Amniotic epithelial cell (primary cell): ENCODE measurements at places on chromosomes 7 and 10.

DNA sequence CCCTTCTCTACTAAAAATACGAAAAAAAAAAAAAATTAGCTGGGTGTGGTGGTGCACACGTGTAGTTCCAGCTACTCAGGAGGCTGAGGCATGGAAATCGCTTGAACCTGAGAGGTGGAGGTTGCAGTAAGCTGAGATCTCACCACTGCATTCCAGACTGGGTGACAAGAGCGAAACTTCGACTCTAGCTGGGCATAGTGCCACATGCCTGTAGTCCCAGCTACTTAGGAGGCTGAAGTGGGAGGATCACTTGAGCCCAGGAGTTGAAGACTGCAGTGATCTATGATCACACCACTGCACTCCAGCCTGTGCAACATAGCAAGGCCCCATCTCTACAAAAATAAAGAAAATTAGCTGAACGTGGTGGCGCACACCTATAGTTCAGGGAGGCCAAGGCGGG is 1.2 kb upstream of the SPACDR start:
- DNase-seq: no peak

DNA sequence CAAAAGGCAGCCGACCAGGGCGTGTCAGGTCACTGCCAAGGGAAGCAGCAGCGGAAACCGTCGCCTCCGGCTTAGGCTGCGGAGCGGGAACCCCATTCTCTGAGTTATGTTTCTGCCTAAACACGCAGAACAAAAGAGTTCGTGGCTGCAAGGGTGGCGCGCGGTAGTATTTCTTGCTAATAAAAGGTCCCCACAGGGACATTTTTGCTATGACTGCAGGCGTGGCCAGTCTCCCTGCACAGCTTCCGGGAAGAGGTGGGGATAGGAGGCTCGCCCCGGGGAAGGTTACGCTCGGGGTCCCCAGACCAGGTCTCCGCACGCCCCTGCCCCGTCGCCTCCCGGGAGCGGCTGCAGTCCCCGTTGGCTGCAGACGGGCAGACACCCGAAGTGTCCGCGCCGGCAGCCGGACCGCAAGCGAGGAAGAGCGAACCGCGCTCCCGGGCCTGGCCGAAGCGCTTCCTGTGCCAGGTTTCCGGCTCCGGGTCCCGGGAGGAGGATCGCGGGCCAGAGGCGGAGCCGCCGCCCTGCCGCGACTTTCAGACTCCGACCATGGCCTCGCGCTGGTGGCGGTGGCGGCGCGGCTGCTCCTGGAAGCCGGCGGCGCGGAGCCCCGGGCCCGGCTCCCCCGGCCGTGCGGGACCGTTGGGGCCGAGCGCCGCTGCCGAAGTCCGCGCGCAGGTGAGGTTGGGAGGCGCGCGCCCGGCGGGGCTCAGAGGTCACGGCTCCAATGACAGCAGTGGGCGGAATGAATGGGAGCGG is at the start of gene PDSS1:
Gene PDSS1, plus strand, starts transcription at position 539 of the 759 bp plus-strand sequence. Its CDS starts 11 bp downstream, at position 550.
- DNase-seq: peak; percentile 56

DNA sequence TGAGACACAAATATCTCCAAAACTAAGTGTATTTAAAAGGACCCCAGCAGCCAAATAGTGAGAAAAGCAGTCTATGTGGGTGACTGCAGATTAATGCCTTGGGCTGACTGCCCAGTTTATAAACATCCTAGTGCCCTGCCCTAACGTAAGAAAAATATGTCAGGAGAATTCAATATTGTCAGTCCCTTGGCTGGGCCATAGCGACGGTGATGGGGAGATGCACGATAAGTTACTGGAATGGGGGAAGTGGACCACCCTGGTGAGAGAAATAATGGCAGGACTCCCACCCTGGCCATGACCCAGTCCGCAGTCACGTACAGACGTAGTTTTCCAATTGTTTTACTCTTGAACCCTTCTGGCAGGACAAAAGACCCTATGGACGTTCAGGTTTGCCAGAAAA is 48.0 kb downstream of the JCAD start:
- DNase-seq: no peak

GRCh38 chr7:98423043-98423442 is 22.2 kb upstream of the BAIAP2L1 start:
- DNase-seq: peak; percentile 43

DNA sequence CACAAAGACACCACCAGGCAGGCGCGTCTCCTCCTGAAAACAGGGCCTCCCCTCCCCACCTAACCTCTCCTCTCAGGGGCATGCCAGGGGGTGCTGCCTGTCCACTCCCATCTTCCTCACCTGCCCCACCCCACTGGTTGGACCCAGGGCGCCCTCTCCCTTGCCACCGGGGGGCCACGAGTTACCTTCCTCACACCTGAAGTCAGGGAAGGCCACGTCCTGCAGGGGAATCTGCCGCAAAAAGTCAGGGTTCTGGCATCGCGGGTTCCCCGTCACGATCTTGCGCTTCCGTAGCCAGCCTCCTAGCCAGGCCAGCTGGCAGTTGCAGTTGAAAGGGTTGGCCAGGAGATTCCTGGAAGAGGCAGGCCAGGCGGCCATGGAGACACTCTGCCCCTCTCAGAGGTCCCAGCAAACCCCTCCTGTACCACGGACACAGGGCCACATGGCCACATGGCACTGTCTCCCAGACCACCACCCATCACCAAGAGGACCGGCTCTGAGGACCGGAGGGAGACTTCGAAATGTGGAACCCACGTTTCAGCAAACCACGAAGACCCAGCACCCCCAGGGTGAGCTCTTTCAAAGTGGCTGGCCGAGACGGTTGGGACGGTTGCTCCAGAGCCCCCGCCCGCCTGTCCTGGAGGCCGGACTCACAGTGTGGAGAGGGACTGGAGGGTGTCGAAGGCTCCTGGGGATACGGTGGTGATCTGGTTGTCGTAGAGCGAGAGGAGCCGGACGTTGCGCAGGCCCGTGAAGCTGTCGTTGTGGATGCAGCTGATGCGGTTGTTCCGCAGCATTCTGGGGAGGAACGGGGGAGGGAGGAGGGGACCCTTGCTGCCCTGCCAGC is 142.8 kb downstream of the SLIT1 start:
- DNase-seq: no peak

DNA sequence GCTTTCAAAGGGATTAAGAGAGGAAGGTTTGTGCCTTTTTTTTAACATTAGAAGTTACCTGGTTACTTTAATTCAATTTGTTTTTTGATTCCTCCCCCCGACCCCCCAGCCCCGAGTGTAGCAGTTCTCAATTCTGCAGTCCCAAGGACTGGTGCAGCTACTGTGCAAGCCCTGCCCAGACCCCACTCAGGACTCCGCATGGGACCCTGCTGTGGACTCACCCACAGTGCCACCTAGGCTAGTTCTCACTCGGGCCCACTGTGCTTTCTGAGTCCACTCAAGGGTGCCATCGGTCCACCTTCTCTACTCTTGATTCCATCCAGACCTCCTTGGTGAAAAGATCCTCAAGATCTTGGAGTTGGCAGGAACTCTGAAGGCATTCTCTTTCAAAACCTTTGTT is 77.4 kb downstream of the VOPP1 start:
- DNase-seq: no peak

DNA sequence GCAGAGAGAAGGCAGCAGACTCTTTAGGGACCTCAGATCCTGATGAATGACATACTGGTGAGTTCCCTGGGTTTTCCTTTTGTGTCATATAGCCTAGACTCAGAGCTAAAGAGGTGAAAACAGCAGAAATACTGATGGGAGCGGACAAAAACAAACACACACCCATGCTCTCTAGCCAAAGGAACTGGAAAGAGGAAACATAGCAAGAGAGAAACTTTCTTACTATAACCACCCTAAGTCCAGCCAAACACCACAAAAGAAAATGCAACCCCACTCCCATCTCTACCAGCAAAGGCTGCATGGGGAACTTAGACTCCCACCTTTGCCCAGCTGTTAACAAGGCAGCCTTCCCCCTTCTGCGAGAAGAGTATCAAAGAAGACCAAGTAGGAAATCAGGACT is 16.3 kb downstream of the GSAP start:
- DNase-seq: no peak

DNA sequence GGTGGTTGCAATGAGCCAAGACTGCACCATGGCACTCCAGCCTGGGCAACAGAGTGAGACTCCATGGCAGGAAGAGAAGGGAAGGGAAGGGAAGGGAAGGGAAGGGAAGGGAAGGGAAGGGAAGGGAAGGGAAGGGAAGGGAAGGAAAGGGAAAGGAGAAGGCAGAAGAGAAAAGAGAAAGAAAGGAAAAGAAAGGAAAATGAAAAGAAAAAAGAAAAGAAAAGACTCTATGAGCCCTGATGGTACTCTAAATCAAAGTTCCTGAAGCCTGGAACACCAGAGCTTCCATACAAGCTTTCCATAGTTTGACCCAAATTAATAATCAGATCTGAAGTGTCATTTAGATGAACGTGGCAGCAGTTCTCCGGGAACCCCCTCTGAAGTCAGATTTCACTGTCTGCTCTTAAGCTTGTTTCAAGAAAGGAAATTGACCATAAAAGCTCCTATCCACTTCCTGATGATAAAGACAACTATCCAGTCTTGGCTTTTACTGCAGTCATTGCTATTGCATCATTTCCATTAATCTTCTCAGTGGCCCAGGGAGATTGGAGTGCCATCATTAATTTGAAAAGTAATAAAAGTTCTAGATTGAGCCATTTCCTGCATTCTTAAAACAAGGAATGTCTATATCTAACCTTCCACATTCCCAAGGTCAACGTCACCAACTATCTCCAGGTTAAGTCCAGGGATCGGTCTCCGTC is 44.2 kb upstream of the FRMD4A start:
- DNase-seq: peak; percentile 60

DNA sequence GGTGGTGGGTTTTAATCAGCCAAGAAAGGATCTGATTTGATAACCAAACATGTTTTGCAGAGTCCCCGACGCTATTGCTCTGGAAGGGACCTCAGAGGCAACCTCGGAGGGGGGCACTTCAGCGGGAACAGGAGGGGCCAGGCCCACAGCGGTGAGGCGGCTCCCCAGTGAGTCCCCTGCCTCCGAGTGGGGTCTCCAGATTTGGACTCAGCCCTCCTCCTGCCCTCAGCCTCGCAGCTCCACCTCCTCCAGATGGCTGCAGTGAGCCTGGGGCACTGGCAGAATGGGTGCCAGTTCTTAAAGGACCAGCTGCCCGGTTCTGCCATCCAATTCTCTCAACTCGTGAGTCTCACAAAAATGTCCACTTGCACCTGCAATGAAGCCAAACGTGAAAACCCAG is 61.0 kb upstream of the NANOS1 start:
- DNase-seq: no peak

DNA sequence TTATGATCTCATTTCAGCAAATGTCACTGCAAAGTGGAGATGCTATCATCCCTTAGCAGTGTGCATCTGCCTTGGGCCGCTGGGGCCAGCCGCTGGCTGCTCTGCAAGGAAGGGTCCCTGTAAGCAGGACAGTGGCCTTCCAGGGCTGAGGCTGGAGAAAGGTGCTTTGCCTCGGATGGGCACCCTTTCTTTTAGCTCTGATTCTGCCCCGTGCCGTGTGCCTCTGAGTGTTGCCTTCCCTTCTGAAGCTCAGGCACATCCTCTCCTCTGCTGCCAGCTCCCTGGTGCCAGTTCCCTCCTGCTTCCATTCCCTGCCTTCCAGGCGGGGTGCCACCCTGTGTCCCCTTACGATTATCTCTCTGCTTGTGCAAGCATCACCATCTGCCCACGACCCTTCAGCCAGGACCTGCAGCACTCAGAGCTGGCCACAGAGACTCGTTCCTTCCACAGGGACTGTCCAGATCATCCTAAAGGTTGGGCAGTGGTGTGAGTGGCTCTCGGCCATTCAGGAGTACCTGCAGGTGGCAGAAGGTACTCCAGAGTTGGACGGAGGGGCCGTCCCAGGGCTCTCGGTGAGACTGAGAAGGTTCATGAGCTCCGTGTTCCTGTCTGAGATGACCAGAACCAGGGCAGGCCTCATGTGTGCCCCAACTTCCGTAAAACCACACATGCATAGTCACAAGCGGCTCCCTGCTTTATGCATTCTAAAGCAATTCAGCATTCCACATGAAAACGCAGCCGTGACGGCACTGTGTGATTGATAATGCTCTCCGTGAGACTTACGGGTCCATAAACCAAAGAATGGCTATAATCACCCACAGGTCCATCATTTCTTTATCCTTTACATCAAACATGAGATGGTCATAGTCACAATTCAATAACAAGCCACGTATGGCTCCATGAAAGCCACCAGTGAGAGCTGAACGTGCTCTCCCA is 371.4 kb downstream of the DNAJB6 start:
- no peak for DNase-seq

- no peak for DNase-seq
These were observed 6.6 kb upstream of the FEZF1 start for GRCh38 chr7:122311050-122311700.

GRCh38 chr10:43197834-43198681 is 59.8 kb downstream of the CSGALNACT2 start:
- DNase-seq: peak; percentile 12

GRCh38 chr10:131892806-131893675 is 7.8 kb upstream of the PPP2R2D start:
- no peak for DNase-seq

- DNase-seq: peak; percentile 98
These were observed 9.1 kb upstream of the CSGALNACT2 start for GRCh38 chr10:43128958-43129706.

DNA sequence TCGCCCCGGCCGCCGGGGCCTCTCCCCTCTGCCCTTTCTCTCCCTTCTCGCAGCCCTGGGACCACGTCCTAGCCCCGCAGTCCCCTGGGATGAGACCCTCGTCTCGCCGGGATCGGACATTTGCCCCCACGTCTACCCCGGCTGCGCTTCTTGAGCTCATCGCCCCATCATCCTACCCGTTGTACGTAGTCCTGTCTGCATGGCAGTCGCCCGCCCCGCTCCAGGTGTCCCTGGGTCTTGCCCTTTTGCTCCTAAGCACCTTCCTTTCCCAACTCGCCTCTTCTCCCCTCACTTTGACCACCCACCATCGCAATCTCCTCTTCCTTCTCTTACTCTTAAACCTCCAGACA is 582 bp downstream of the TPST1 start:
- no peak for DNase-seq

DNA sequence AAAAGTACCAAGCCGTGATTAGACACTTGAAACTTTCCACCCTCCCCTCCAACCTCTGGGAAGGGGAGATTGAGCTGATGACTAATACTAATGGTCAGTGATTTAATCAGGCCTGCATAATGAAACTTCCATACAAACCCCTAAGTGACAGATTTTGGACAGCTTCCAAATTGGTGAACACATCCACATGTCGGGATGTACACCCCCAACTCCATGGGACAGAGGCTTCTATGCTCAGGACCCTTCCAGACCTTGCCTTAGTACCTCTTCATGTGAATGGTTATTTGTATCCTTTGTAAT is 4.8 kb downstream of the NUB1 start:
- DNase-seq: peak; percentile 25

- peak; percentile 68 for DNase-seq
These were observed 242.6 kb upstream of the HGF start for GRCh38 chr7:82012453-82012852.

- DNase-seq: no peak
These were observed 4.2 kb upstream of the CCM2 start for GRCh38 chr7:44995555-44996493.

- no peak for DNase-seq
These were observed 33.9 kb downstream of the PPIF start for GRCh38 chr10:79380946-79381721.

- no peak for DNase-seq
These were observed 196.6 kb upstream of the FRMD4A start for GRCh38 chr10:14527134-14527844.

- no peak for DNase-seq
These were observed 129.1 kb downstream of the THSD7A start for GRCh38 chr7:11702938-11703337.

GRCh38 chr10:1123972-1124371 is 67.8 kb downstream of the WDR37 start:
- DNase-seq: no peak
